CD4-positive, alpha-beta T cell treated with Interleukin-17A for 1 hour (primary cell): ENCODE measurements at places on chromosomes 13 and 19.

GRCh38 chr19:27955485-27956480 lies 1257.2 kb downstream of the UQCRFS1 start:
- no peak for DNase-seq

DNA sequence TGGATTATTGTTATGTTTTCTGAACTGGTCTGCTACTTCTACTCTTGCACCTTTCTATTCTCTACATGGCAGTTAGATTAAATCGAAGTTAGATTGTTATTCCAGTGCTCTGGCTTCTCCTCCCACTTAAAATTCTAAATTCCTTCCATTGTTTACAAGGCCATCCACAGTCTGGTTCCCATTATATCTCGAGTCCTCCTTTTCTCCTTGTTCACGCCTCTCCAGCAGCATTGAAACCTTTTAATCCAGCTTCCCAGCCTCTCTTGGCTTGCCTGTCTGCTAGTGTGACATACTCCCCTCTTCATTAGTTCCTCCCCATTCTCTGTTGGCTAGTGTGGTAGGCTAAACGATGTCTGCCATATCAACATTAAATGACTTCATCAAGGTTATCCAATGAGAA lies 54.5 kb downstream of the DNAJC15 start:
- DNase-seq, result no peak

DNA sequence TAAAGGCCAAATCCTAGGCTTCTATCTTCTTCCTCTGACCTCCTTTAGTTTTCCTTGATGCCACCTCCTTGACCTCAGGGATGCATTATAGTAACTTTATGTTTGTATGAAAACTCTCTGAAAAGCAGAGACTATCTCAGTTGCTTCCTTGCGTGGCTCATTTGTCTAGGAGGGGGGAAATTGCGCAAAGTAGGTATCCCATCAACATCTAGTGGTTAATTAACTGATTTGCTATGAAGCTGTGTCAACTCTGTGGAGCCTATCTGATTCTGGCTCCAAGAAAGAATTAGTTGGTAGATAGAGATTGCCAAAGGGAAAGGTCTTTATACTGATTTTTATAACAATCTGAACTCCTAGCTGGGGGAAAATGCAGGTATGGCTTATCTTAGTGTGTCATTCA lies 82.1 kb upstream of the FRY start:
- DNase-seq, result no peak

DNA sequence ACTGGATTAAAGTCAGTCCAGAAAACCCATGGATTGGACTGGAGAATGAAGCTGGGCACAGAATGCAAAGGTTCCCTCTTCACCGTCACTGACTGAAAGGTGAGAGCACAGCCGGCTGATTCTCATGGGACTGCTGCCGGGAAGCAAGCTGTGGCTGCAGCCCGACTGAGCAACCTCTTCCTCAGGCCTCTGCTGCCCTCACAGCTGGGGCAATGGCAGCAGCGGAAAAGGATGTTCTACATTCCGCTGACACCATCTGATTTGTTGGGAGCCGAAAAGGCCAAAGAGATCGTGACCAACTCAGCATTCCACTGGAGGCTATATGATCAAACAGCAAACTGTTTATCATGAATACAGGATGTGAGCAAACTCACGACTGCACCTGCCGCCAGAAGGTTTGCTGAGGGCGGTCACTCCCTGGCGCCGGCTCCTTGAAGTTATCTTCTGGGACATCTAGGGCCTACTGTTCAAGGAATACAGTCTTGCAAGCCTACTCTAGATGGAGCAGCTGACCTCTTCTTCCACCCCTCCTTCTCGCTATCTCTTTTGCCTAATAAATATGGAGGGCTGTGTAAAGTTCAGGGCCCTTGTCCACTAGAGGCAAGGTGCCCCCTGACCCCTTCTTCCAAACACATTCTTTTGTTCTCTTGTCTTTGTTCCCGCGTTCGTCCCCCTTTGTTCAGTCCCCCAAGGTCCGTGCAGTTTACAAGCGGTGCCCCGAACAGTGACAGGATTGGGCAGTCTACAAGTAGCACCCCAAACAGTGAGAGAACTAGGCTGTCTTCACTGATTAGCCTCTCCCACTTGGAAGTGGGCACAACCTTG lies 19.6 kb upstream of the SIGLEC6 start:
- no peak for DNase-seq

DNA sequence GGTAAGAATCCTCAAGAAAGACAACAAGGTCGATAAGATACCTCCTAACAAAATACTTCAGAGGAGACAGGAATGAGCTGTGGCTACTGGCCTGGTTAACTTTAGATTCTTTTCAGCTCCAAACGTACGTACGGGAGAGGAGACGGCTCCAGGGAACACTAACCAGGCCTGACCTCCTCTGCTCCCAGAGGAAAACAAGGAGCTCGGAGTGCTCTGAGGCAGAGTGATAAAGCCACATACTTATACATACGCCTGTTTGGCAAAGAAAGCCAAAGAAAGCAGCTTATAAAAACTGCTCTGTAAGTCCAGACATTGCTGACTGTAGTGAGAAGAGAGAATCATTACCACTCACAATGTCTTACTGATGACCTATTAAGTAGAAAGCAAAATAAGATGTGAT lies 263.9 kb downstream of the MZT1 start:
- no peak for DNase-seq

- DNase-seq, result no peak
Measured at GRCh38 chr13:48829536-48829935, 146.2 kb upstream of the FNDC3A start.

GRCh38 chr13:24854311-24854710 lies 90.3 kb downstream of the RNF17 start:
- no peak for DNase-seq

GRCh38 chr13:80684217-80684991 lies 343.5 kb upstream of the SPRY2 start:
- DNase-seq, result no peak

- no peak for DNase-seq
Measured at GRCh38 chr19:15843203-15843893, 27.9 kb upstream of the OR10H1 start.

DNA sequence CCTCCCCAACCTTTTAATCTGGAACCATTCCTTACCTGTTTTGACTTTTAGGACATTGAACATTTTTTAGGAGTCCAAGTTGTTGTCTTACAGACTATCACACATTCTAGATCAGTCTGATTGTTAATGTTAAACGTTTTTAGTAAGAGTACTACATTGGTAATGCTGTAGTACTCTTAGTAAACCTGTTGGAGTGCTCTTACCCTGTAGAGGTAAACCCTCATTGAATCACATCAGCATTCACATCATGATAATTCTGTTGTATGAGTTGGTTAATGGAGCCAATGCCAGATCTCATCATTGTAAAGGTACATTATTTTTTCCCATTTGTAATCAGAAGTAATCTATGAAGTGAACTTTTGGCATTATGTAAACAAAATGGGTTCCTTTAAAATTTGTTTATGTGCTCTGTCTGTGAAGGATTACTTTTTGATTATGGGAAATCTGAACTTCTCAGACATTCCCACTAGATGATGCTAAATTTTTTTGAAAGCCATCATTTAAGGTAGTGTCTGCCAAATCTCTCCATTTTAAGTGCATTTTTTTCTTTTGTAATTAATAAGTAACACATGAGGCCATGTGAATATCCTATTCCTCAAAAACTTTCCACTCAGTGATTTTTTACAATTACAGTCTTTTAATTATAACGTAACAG lies 55.2 kb downstream of the VWA8 start:
- peak; percentile 54 for DNase-seq

DNA sequence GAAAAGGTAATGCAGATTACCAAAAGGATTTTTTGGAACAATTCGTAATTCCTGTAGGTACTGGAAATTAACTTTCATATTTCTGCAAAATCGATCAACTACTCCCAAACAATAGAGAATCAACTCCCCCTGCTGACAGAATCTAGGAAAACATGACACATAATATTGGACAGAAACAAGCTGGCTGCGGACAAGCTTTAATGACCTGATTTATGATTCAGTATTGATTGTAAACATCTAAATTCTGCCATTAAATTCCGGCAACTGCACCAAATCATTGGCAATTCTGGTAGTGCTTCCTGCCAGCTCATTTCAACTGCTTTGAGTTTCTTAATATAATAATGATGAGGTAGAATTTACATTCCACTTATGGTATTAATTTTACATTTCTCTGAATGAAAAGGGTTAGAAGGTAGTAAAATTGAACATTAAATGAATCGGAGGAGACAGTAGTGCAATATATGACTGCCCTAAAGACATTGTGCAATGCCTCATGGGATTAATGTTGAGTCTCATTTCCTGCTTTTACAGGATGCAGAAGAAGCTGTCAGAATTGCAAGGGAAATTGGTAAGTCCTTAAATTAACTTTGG lies 146.5 kb downstream of the PCCA start:
- peak; percentile 70 for DNase-seq

GRCh38 chr13:86563308-86563707 lies 764.1 kb upstream of the SLITRK6 start:
- no peak for DNase-seq

DNA sequence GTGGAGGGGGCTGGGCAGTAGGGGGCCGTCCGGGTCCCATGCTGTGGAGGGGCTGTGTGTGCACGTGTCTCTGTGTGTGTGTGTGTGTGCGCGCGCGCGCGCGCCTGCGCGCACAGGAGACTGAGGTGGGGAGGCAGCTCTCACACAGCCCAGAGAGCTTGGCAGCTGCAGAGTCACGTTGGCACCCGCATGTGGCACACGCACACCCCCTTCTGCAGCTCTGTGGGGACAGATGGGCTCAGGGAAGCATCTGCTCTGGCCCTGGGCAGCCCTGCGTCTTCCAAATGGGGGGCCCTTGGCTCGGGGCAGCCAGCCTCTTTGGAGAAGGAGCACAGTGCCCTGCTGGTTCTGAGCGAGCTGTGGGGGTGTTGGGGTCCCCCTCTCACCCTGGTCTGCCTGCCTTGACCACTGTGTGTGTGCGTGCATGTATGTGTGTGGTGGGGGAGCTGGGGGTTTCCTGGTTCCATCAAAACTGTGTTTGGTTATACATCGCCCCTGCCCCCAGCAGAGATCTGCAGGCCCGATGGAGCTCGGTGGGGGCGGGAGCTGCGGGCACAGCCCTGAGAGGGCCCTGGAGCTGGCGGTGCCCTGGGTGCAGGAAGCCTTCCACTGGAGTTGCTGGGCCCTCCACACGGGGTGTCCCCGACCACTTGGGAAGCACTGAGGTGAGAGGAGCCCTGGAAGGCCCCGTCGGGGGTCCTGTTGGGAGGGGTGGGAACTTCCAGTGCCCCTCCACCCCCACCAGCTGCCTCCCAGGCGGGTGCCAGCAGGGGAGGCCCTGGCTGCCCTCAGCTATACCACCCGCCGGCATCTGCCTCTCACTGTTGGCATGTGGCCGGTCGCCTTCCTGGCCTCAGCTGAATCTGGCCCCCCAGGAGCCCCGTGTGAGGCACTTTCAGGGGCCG lies 67.1 kb downstream of the KDM4B start:
- no peak for DNase-seq

DNA sequence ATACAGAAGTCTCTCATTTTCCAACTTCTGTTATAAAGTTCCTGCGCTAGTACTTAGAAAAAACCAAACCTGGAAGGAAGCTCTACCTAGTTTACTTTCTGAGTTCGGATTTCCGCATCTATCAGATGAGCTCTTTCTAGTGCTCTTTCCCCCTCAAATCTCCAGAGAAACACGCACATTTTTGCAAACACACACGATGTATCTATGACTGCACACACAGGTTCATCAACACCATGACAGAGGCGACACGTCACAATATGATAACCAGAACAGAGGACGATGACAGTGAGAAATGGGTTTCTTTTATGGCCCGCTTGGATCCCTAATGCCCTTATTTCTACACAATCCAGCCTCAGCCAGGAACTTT lies 629 bp upstream of the LRRC63 start:
- DNase-seq, result peak; percentile 73

DNA sequence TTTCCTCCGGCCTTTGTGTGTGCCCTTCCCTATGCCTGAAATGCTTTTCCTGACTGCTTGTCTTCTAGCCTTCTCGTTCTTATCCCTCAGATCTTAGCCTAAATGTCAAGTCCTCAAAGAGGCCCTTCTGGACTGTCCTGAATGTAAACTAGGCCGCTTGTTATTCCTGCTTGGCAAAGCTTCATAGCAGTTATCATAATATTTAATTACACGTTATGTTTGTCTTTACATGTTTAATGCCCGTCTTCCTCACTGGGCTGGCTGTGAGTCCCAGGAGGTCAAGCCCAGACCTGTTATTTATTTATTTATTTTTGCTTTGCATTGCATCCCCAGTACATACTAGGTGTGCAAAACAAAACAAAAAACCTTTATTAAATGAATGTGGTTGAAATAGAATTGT lies 62.7 kb downstream of the SIPA1L3 start:
- DNase-seq, result no peak

- DNase-seq, result no peak
Measured at GRCh38 chr19:33667141-33667650, 45.4 kb downstream of the CHST8 start.

DNA sequence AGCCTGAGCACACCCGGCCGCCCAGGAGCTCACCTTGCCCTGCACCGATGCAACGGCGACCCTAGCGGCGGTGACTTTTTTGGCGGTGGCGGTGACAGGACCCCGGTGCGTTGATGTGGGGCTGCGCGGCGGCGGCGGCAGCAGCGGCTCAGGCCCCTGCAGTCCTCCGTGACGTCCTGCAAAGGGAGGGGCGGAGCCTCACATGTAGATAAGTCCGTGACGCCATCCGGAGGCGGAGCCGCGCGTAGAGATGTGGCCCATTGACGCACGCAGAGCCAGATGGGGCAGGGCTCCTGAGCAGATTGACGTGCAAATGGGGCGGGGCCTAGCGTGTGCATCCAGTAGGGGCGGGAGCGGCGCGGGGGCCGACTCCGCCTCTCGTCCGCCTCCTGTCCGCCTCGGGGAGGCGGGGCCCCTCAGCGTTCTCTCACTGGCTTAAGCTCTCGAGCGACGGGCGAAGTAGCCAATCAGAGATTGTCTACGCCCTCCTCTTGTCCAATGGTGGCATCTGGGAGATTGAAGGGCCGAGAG lies at the start of gene RAB3A:
Gene RAB3A (minus strand): TSS at position 180 of the 531 bp plus-strand sequence. CDS start 1,302 bp downstream, outside the sequence.
- peak; percentile 99 for DNase-seq

DNA sequence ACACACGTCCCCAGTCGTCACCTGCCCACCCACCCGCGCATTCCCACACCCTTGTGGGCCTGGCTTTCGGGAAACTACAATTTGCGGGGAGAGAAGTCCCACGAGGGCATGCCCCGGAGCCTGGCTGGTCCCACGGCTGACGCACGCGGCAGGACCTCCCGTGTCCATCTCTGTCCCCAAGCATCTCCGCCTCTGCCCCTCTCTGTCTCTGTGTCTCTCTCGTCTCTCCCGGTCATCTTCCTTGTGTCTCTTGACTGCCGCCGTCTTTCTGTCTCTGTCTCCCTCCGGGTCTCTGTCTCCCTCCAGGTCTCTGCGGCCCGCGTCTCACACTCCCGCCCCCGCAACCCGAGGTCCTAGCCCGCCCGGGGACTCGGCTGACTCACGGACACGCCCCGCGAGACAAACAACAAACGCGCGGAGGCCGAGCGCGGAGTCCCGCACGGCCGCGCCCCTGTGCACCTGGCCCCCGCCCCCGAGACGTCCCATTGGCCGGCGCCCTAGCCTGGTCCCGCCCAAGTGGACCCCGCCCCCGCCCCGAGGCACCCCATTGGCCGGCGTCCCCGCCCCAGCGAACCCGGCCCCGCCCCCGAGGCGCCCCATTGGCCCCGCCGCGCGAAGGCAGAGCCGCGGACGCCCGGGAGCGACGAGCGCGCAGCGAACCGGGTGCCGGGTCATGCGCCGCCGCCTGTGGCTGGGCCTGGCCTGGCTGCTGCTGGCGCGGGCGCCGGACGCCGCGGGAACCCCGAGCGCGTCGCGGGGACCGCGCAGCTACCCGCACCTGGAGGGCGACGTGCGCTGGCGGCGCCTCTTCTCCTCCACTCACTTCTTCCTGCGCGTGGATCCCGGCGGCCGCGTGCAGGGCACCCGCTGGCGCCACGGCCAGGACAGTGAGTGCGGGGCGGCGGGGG lies at the start of gene FGF22:
Gene FGF22 (plus strand): TSS at position 627 of the 908 bp plus-strand sequence. CDS start 47 bp downstream, at position 674.
- peak; percentile 96 for DNase-seq

GRCh38 chr13:114167885-114168284 lies 11.2 kb upstream of the CFAP97D2 start:
- no peak for DNase-seq

GRCh38 chr19:19385896-19386869 lies 19.3 kb upstream of the GATAD2A start:
- peak; percentile 38 for DNase-seq
